ENCODE measurements at places on chromosomes 6 and 20. TPM values are rescaled to one million over a fixed set of nuclear protein-coding genes. Genes with fewer than 3 reads are reported as not detected.

DNA sequence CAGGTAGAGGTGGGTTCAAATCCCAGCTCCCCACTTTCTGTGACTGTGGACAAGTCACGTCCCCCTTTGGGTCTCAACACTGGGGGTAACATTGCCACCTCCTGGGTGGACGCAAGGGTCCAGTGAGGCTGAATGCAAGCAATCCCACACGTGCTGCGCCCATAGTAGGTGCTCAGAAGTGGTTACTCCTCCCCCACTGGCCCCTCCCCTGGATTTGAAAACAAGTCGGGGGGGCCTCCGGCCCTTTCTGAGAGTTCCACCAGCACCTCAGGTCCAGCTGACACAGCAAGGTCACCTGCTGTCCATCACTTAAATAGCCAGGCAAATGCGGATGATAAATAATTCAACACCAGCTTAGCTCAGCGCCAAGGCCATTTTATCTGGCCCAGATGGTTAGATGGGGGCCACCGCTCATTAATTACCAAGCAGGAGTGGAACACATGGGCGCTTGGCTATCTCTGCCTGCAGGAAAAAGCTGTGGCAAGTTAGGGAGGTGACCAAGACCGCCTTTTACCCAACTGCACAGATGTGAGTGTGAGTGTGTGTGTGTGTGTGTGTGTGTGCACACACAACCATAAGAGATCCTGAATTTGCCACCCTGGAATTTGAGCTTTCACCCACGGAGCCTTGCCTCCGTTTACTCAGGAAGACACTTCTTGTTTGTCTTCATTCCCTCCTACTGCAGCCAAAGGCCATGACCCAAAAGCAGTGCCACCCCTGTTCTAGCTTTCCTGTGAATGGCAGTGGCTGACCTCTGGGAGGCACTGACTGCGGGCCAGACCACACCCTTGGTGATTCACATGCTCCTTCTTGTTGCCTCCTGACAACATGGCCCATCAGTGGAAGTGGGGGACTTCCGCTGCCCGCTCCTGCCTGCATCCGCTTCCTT is 34.7 kb upstream of the KCNB1 start:
- no peak for DNase-seq

DNA sequence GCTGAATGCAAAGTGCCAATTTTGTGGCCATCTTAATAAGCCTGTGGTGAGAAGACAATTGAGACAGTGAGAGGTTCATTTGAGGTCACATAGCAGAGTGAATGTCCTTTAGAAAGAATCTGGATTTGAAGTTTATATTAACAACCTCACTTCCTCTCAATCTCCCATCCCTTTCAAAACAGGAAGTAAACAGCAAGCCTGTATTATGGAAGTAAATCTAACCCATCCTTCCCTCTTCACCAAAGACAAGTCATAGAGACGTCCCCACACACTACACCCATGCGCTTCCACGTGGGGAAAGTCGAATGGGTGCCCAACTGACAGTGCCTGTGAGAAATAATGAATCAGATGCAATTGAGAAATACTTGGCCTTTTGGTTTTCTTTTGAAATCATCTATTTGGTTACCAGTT is 28.8 kb upstream of the CCND3 start:
- DNase-seq, result no peak

Gene SEMG1
- not detected for total RNA-seq

Gene RIPPLY2
- total RNA-seq, result not detected

DNA sequence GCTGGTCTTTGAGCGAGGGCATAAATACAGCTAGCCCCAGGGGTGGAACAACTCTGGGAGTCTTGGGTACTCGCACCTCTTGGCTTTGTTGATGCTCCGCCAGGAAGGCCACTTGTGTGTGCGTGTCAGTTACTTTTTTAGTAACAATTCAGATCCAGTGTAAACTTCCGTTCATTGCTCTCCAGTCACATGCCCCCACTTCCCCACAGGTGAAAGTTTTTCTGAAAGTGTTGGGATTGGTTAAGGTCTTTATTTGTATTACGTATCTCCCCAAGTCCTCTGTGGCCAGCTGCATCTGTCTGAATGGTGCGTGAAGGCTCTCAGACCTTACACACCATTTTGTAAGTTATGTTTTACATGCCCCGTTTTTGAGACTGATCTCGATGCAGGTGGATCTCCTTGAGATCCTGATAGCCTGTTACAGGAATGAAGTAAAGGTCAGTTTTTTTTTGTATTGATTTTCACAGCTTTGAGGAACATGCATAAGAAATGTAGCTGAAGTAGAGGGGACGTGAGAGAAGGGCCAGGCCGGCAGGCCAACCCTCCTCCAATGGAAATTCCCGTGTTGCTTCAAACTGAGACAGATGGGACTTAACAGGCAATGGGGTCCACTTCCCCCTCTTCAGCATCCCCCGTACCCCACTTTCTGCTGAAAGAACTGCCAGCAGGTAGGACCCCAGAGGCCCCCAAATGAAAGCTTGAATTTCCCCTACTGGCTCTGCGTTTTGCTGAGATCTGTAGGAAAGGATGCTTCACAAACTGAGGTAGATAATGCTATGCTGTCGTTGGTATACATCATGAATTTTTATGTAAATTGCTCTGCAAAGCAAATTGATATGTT is 19.2 kb downstream of the IRF4 start:
- DNase-seq, result peak; percentile 87

DNA sequence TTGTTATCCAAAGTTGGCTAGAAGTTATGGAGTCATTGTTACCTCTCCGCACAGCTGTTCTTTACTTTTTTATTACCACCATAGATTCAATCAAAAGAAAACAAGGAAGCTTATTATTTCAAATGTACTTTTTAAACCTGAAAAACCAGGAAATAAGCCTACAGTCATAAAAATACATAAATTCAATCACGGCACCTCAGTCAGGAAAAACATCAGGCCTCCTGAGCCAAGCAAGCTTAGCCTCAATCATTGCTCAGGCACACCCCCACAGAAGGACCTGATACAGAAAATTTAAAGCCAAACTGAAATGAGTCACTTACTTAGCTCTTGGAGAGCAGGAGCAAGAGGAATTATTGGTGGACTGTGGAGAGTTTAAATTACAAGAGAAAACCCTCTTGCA is 44.3 kb downstream of the MARCKS start:
- DNase-seq, result no peak

DNA sequence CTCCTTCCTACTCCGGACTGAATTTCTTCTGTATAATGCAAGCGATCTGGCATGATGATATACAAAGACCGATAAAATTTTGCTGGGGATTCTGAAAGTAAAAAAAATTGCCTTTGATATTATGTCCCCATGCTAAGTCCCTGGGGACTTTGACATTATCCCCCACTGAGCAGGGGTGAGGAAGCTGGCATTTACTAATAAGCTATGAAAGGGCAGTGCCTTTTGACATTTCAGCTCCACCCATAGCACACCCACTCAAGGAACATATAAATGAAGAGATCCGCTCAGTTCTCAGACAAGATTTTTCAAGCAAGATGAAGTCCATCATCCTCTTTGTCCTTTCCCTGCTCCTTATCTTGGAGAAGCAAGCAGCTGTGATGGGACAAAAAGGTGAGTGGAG is at the start of gene SEMG2:
Gene SEMG2, plus strand, starts transcription at position 298 of the 400 bp plus-strand sequence. Its CDS starts 17 bp downstream, at position 315.
- no peak for DNase-seq

DNA sequence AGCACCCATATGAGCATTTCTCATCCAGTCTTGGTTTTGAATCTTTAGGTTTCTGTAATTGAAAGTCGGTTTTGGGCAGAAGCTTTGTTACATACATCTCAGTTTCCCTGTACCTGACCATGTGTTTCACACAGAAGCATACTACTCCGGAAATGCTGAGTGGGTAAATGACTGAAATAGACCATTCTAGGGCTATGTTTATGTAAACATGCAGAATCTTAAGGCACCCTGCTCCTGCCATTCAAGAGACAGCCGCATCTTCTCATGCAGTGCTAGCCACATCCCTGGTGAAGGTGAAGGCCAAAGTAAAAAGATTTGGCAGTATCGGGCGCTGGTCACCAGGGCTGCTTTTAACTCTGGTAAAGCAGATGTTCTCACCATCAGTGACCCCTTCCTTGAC is 171.3 kb downstream of the ISM1 start:
- DNase-seq, result no peak

GRCh38 chr20:62708591-62709536 is at the start of gene NTSR1:
TSS of gene NTSR1 (plus strand) at chr20:62708836. CDS start at chr20:62709208, 372 bp downstream.
- peak; percentile 80 for DNase-seq

DNA sequence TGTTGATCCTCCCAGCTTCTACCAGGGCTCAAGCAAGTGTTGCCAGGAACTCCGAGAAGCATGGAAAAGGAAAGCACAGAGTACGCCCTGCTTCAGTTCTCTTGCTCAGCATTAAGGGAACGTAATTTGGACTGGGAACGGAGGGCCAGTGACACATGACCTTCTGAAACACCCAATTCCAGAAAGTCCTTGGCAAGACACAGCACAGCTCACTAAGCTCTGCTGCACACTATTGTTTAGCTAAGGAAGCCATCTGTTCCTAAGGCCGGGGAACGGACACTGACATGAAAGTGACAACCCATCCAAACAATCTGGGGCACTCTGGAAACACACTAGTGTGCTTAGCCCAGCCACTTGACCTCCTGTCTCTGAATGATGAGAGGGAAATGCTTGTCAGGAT is 56.9 kb upstream of the NXT1 start:
- DNase-seq, result peak; percentile 29

DNA sequence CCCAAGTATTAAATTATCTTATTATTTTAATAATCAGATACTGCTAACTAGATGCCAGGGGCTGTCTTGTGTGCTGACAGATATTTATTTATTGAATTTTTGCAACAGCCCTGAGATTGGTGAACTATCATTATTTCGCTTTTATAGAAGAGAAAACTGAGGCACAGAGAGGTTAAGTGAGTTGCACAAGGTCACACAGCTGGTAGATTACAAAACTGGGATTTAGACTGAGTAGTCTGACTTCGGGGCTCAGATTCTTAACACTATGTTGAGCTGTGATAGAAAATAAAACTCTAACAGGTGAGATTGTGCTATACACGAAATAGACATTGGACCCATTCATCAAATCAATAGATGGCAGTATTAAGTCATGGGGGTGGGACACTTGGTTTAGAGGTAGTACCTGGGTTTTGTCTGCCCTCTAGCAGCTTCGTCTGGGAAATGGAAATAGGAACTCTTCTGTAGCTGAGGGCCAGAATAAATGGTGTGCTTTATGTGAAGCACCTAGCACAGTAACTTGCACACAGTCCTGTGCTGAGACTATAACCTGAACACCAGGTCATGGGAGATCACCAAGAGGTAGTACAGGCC is 113.4 kb downstream of the B3GAT2 start:
- DNase-seq, result no peak

Gene DCBLD1
- 12.5 TPM for total RNA-seq

DNA sequence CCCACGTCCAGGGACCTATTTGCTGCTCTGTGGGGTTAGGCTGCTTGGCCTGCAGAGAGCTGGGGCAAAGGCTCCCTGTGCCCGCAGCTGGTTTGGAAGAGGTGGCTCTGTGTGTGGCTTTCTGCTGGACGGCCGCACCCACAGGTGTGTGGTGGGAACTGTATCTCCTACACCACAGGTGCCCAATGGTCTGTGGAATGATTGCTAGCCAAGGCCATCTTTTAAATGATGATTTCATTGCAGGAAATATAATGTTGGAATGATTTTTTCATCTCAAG is 178.4 kb downstream of the DLL1 start:
- DNase-seq, result no peak

Gene APOM
- total RNA-seq, result 4.3 TPM

DNA sequence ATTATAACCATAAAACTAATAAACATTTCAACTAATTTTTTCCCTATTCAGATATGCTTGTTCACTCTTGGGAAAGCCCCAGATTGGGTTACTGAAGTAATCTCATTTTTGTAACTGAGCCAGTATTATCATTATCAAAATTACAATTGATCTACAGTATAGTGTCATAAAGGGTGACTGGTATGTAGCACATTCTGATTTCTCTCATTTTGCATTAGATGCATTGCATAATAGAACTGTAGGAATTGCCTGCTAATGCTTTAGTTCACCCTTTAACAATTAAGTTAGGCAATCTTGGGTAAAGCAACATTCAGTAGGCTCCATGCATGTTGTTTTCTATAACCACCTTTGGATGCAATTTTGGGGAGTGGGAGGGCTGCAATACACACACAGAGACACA is 150.8 kb upstream of the FLRT3 start:
- no peak for DNase-seq

Gene HRH3
- total RNA-seq, result not detected

Gene ZC2HC1B
- not detected for total RNA-seq

- DNase-seq, result no peak
These were observed 37.2 kb downstream of the SLC22A2 start for GRCh38 chr6:160221423-160221822.

DNA sequence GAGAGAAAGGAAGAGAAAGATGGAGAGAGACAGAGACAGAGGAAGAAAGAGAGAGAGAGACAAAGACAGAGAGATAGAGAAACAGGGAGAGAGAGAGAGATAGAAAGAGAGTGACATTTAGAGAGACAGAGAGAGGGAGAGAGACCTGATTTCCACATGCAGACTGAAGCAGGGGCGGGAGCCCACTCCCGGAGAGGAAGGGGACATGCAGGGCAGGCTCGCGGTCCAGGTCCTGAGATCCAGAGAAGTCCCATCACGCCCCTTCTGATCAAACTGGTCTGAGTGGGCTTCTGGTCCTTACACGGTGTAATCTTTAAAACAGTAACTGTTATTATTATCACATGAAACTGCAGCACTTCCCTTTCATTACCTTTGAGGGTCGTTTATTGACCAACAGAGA is 62.2 kb downstream of the PHACTR3 start:
- no peak for DNase-seq

GRCh38 chr20:47315339-47316056 is 41.0 kb downstream of the ZMYND8 start:
- no peak for DNase-seq

DNA sequence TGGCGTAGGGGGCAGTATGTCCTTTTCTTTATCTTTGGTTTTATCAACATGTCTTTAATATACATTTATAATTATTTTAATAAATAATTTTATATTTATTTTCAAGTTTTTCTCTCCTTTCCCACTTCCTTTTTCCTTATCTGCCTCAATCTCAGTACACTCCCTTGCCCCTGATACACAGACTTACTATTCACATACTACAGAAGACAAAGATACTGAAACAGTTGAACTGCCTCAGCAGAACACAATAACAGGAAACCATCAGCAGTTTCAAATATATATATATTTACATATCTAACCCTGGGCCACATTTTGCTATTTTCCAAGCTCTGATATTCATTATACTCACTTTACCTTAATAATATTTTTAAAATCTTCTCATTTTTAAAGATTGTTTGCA is 19.8 kb downstream of the IBTK start:
- DNase-seq, result no peak

- DNase-seq, result peak; percentile 58
These were observed 604 bp upstream of the RAB5IF start for GRCh38 chr20:36604952-36605398.

- no peak for DNase-seq
These were observed 22.2 kb downstream of the TOX2 start for GRCh38 chr20:43936805-43937204.

Gene MAS1
- 0.03 TPM for total RNA-seq

GRCh38 chr20:33320006-33320405 is 37.0 kb downstream of the BPIFB1 start:
- DNase-seq, result no peak

GRCh38 chr20:9177278-9177677 is 108.4 kb downstream of the PLCB4 start:
- DNase-seq, result no peak

Gene SYNDIG1
- not detected for total RNA-seq

Measured in upper lobe of left lung (tissue), 6 donors.